GM03348 (cell line): ENCODE measurements at places on chromosomes 5 and 9.

GRCh38 chr5:75734913-75735789 lies 17.9 kb upstream of the POC5 start:
- DNase-seq: peak; percentile 8

GRCh38 chr5:40071870-40072269 lies 607.8 kb upstream of the PTGER4 start:
- DNase-seq: no peak

- peak; percentile 52 for DNase-seq
Observed at GRCh38 chr5:1568201-1568979, 44.6 kb upstream of the LPCAT1 start.

GRCh38 chr5:2353211-2353610 lies 398.3 kb downstream of the IRX2 start:
- DNase-seq: no peak

- DNase-seq: peak; percentile 44
Observed at GRCh38 chr5:612498-613424, 621 bp downstream of the CEP72 start.

DNA sequence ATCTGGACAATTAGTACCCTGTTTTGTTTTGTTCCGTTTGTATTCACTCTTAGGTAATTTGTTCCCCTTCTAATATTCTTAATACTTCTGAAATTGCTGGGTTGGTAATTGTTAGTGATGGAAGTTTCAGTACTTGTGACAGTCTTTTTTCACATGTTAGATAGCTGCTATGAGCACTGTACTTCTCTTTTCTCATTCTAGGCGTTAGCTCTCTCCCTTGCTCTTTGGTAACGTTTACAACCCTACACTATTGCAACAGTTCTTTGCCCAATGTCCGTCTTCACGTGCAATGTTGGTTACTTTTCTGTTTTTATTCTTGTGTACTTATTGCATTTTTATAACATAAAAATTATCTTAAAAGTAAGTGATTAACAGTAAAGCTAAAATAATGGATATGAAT lies 1509.0 kb downstream of the MAT2B start:
- DNase-seq: no peak

- no peak for DNase-seq
Observed at GRCh38 chr5:63854076-63854475, 108.2 kb downstream of the HTR1A start.

- DNase-seq: peak; percentile 60
Observed at GRCh38 chr5:142356349-142356715, 31.5 kb upstream of the SPRY4 start.

DNA sequence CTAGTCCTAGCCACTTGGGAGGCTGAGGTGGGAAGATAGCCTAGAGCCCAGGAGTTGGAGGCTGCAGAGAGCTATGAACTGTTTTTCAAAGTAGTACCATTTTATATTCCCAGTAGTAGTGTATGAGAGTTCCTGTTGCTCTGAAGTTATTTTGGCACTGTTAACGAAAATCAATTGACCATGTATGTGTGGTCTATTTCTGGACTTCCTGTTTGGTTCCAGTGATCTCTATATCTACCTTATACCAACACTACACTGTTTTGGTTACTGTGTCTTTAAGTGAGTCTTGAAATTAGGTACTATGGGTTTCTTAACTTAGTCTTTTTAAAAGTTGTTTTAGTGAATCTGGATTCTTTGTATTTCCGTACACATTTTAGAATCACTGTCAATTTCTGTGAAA lies 13.6 kb downstream of the SLF1 start:
- DNase-seq: no peak

DNA sequence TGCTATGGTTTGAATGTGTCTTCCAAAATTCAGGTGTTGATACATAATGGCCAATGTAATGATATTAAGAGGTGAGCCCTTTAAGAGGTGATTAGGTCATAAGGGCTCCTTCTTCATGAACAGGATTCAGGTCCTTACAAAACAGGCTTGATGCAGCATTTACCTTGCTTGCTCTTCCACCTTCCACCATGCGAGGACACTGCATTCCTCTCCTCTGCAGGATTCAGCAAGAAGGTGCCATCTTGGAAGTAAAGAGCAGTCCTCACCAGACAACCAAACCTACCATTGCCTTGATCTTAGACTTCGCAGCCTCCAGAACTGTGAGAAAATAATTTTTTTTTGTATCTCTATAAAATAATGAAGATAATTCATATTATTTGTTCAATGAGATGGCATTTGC lies 314.0 kb upstream of the SMARCA2 start:
- no peak for DNase-seq

DNA sequence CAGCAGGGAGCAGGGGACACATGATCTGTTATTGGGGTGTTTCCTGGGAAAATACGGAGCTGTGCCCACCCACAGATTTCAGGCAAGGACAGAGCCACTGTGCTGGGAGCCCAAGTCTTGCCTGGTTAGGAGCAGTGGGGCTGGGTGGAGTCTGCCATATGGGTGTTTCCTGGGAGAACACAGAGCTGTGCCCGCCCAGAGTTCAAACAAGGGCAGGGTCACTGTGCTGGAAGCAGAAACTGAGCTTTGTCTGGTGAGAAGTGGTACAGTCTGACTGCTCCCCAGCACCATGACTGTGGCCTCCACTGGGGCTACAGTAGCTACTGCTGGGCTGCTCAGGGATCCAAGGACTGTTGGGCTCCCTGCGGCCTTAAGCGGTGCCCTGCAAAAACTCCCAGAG lies 135.5 kb downstream of the MCTP1 start:
- DNase-seq: no peak

DNA sequence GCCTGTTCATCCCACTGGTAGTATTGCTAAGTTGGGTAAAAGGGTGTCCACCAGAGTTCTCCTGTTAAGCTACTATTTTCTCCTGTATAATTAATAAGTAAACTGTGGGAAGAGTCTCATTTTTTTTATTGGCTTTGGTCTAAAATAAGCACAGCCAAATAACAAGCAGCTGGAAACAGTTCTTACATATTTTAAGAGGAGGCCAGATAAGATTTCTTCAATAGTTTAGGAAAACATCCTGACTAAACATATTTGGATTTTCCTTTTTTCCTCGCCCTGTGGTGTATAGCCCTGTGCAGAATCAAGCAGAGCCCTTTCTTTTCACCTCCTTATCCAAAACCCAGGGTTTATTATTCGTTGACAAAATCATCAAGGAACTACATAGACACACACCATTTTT lies 122.2 kb upstream of the ZNF608 start:
- no peak for DNase-seq

GRCh38 chr5:109865637-109866036 lies 175.9 kb downstream of the MAN2A1 start:
- DNase-seq: peak; percentile 51

- peak; percentile 40 for DNase-seq
Observed at GRCh38 chr5:155727512-155728145, 599.3 kb upstream of the SGCD start.

GRCh38 chr9:110641293-110641692 lies 27.3 kb upstream of the MUSK start:
- no peak for DNase-seq

DNA sequence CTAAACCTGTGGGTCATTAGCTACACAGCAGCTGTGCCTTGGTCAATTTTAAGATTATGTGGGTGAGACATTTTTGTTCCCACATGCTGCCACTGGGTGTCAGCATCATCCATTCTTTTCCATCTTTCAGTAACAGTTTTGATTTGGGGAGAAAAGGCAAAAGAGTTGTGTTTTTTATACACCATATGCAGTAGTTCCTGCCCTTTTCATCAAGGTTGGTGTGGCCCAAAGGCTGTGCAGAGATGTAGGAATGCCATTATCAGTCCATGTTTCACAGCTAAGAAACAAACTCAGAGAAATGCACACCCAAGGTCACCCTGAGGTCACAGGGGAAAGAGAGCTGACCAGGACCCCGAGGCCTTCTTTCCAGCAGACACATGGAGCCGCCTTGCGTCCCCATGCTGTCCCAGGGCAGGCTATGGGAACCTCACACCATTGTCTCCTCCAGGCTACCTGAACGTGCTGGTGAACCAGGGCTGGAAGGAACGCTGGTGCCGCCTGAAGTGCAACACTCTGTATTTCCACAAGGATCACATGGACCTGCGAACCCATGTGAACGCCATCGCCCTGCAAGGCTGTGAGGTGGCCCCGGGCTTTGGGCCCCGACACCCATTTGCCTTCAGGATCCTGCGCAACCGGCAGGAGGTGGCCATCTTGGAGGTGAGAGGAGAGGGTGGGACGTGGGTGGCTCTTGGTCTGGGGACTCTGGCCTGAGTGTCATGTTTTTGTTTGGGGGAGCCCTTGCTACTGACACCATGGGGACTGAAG lies 27.8 kb upstream of the GRPEL2 start:
- DNase-seq: peak; percentile 83

- DNase-seq: peak; percentile 72
Observed at GRCh38 chr9:98742325-98743280, 33.9 kb upstream of the GABBR2 start.

- DNase-seq: no peak
Observed at GRCh38 chr5:26763215-26763614, 275.2 kb downstream of the CDH9 start.

DNA sequence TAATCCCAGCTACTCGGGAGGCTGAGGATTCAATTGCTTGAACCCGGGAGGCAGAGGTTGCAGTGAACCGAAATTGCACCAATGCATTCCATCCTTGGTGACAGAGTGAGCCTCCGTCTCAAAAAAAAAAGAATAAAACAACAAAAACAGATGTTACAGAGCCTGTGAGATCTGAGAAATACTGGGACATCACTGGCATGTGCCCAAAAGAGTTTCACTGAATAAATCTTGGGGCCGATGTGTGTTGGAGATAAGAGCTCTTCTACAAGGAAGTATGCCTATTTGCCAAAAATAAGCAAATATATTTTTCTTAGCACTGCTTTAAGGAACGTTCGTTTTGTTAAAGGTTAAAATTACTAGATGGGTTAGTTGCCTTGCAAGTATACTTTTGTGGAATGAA lies 55.1 kb downstream of the KIAA1958 start:
- DNase-seq: peak; percentile 29

- no peak for DNase-seq
Observed at GRCh38 chr5:144198386-144198785, 27.7 kb downstream of the KCTD16 start.

DNA sequence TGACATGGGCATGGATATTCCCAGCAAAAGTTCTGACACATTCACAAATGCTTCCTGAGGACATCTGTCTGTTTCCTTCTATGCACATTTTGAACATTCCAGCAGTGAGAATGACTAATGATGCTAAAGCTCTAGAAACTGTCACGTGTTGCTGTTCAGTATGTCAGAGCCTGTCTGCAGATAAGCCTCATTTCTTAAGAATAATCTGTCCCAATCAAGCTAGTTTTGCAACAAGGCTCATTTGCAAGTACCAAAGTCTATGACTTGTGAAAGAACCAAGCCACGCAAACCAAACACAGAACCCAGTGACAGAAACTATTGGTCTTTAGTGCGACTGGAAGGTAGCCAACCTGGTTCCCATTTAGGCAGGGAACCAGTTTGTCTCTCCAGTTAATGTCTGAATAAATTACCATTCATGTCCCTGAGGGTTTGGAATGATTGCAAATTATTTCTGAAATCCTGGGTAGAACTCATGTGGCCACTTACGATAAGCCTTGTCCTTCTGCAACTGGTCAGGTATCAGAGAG lies 178.5 kb downstream of the C9orf152 start:
- DNase-seq: peak; percentile 69

DNA sequence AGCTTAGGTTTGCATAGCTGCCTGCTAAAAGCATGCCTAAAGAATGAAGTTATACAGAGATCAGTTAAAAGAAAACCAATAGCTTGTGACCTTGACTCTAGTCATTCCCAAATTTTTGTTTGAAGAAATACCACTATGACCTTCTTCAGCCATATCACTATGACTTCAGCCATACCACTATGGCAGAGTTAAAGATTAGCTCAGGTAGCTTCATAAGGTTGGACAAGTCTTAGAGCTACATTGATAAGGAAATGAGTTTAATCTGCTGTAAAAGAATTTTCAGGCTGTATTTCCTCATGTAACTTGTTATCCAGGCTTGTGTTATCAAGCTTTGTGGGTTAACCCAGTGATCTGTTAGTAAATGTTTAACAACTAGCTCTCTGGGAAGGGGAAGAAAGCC lies 30.7 kb downstream of the C6 start:
- DNase-seq: no peak

GRCh38 chr5:28046596-28046995 lies 1008.2 kb upstream of the CDH9 start:
- no peak for DNase-seq

DNA sequence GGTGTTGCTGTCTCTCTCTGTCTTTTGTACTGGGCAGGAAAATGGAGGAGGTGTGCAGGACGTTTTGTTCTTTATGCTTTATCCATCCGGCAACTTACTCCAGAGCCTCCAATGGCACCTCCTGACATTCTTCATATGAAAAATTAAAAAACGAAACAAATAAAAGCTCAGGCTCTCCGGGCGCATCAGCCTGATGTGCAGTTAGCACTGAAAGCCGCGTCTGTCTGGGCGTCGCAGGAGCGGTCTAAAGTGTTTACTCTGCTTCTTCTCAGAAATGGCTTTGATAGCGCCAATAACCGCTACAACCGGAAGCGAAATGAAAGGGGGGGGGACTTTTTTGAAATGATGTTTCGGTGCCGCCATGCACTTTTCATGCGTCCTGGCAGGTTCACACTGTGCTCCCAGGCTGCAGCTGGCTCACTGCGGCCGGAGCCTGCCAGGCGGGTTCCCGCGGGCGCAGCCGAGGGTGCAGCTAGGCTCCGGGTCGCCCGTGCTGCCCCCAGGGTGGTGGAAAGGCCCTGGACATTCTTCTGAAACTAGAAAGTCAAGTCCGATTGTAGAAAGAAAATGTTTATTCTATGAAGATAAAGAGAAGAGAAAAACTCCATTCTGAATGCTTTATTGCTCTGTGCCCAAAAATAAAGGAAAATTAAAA lies 407.7 kb upstream of the IRX1 start:
- DNase-seq: no peak

- no peak for DNase-seq
Observed at GRCh38 chr5:23466401-23466912, 41.0 kb upstream of the PRDM9 start.

DNA sequence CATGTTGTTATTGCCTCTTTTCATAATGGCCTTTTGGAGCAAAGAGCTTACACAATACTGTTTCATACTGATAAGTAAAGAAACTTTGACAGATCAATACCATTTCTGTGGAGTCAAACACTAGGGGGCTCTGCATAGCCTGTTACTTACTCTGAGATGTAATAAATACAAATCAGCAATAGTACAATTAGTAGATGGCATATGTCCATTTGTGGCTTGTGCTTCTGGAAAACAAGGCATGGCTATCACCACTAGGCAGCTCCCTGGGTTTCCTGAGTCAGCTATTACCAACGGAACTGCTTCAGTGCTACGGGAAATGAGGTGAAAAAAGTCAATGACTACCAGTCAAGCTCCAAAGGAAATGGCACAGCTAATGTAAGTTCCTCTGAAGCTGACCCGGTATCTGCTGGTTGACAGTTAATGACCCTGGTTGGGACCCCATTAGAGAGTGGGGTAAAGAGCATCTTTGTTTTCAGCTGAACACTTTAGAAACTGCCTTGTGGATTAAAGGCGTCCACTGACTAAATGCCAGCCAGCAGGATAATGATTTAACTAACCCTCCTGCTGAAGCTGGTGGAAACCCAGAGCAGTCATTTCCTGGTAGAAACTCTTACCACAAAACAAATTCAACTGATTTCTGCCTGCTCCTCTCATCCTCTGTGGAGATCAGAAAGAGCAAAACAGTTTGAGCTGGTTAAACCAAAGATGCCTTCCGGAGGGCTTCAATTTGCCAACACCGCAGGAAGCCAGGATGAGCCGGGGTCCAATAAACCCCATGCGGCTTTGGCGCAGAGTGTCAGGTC lies 69.0 kb upstream of the FAM169A start:
- peak; percentile 65 for DNase-seq

GRCh38 chr5:1262381-1262780 lies 32.5 kb downstream of the TERT start:
- DNase-seq: no peak
